ENCODE measurements at places on chromosomes 6 and 20.

- no peak for DNase-seq
Measured at GRCh38 chr6:102619585-102619984, 1226.1 kb downstream of the GRIK2 start.

DNA sequence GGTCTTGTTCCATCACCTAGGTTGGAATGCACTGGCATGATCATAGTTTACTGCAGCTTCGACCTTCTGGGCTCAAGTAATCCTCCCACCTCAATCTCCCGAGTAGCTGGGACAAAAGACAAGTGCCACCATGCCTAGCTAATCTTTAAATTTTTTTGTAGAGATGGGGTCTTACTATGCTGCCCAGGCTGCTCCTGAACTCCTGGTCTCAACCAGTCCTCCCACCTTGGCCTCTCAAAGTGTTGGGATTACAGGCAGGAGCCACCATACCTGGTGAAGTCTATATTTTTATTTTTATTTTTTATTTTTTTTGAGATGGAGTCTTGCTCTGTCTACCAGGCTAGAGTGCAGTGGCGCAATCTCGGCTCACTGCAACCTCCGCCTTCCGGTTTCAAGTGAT lies 11.4 kb upstream of the PIM1 start:
- DNase-seq: no peak

- DNase-seq: no peak
Measured at GRCh38 chr6:11222385-11223277, 9.8 kb downstream of the NEDD9 start.

GRCh38 chr6:163728442-163729126 lies 314.1 kb downstream of the QKI start:
- DNase-seq: no peak

DNA sequence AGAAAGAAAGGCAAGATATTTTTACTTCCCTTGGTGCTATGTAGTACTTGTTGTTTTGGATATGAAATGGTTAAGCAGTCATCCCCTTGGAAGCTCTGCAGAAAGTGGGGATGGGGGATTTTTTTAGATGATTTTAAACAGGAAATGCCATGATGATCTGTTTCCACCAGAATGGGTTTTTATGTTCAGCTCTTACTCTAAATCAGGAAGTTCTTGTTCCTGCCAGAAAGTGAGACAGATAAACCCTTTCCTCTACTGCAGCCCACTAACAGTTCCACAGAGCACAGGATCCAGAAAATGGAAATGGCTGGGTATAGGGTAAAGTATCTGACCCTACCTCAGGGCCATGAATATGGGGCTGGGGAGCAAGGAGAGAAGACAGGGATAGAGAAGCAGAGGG lies 32.1 kb upstream of the PPP1R3G start:
- DNase-seq: no peak

- no peak for DNase-seq
Measured at GRCh38 chr6:45420909-45421708, 43.4 kb upstream of the SUPT3H start.

- no peak for DNase-seq
Measured at GRCh38 chr20:4550740-4551139, 171.0 kb upstream of the PRND start.

- no peak for DNase-seq
Measured at GRCh38 chr6:74733830-74734620, 471.8 kb downstream of the COL12A1 start.

DNA sequence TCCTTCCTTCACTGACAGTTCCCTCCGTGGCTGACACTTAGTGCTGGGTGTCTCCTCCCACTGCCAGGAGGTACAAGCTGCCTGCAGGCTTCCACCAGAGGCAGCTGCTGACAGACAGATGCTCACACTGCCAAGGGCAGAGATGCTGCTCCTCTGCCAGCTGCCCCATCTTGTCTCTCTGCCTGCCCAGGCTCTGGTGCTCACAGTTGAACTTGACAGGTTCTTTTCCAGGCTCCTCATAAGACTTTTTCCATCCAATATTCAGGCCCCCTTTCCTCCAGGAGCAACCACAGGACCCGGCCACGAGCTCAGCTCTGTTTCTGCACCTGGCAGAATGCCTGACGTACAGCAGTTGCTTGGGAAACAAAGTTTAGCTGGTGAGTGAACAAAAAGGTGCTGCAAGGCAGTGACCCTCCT lies 79.8 kb downstream of the PSMB1 start:
- peak; percentile 31 for DNase-seq

GRCh38 chr6:104623052-104623690 lies 236.5 kb downstream of the HACE1 start:
- DNase-seq: no peak

DNA sequence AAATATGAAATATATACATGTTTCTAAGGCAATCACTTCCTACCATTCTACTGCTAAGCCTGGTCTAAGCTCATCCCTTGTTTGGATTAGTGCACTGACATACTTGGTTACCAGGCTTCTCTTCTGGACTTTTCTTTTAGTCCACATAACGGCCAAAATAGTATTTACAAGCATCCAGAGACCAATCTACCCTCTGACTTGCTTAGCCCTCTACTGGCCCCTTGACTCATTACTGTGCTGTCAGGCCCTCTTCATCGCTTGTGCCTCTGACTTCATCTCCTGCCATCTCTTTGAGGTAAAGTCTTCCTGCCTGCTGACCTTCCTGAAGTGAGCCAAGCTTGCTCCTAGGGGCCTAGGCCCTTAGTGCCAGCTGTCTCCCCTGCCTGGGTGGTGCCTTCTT lies 35.1 kb downstream of the TULP4 start:
- no peak for DNase-seq

GRCh38 chr20:45091366-45091765 lies 9.6 kb downstream of the KCNS1 start:
- no peak for DNase-seq

DNA sequence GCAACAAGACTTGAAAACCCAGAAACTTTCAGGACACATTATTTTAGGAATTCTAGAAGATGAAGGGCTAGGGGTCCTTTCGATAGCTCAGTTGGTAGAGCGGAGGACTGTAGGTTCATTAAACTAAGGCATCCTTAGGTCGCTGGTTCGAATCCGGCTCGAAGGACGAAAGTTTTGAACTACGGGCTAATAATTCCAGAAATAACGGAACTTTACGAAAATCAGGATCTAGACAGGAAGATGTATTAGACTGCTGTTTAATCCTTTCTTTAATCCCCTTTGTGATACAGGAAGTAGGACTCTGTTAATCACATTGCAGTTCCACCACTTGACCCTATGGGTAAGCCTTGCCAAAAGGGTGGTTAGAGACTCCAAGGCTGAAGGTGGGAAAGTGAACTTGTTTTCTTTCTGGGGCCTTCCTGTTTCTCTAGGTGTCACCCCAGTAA lies 21.2 kb upstream of the ABT1 start:
- peak; percentile 63 for DNase-seq

GRCh38 chr20:33209789-33210188 lies 7.4 kb upstream of the BPIFA3 start:
- DNase-seq: no peak

Data from NCI-H446 (cell line).